ENCODE measurements at places on chromosomes 2 and 18.
A peak's percentile ranks its signal among the peaks of the same experiment; 100 is the strongest.

DNA sequence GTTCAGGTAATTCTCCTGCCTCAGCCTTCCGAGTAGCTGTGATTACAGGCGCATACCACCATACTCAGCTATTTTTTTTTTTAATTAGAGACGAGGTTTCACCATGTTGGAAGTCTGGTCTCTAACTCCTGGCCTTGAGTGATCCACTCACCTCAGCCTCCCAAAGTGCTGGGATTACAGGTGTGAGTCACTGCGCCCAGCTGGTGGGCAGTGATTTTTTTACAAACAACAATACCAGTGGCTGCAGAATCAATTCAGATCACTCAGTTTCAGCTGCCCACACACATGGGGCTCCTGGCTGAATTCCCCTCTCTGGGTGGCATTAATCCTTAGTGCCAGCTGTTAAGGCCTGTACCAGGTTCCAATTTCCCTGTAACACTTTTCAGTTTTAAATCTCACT, 13.3 kb upstream of the CYRIA start:
- no peak for DNase-seq

DNA sequence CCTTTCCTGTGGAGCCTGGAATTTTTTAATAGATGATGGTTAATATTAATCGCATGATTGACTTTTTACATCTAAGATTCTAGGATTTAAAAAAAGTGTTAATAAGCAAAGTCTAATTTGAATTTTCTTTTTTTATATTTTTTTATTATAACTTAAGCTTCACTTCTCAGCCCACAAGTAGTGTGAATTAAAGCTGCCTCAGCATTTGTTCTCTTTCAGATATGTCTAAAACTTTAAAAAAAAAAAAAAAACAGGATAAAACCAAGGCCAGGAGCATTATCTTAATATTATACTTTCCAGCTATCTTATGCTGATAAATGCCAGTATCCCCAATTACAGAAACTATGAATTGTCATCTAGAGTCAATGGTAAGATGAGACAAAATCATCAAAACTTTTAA, 109.7 kb downstream of the CD226 start:
- no peak for DNase-seq

DNA sequence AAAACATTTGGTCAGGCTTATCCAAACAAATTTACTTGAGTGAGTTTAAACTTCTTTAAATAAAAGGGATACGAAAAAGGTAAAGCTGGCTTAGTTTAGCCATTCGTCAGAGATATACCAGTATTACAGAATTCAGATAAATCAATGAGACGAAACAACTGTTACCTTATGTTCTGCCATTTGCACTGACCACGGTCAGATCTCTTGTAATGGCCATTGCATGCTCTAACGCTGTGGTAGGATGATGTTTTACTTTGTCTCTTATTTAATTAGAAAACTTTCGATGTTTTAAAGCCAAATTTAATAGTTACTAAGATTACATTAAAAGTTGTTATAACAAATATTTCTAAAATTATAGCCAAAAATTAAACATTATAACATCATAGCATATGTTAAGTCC, 1.5 kb downstream of the C18orf54 start:
- DNase-seq: no peak

DNA sequence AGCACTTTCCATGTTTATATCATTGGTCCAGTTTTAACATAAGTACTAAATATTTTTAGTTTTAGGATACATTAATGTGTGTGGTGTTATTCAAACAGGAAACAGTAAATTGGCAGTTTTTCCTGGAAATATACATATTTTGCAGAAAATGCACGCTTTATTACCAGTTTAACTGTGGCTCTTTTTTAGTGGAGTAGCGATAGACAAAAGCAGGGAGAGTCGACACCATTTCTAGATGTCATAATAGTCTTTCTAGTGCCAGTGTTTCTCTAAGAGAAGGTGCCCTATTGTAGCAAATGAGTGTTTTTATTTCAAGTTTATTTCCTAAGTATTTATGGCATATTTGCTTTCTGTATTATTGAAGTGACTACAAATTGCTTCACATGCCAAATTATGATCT, 9.1 kb upstream of the SLC35G4 start:
- DNase-seq: no peak

DNA sequence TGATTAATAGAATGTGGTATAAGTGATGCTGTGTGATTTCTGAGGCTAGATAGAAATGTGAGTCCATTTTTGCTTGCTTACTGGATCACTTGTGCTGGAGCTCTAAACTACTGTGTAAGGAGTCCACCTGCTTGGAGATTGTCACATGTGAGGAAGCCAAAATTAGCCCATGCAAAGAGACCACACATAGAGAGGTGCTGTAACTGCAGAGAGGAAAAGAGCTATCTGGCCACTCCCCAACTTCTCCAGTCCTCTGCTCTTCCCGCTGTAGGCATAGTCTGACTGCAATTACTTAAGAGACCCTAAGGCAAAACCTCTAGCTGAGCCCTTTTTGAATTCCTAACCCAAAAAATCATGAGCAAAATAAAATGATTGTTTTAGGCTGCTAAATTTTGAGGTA, 120.6 kb upstream of the FBXO11 start:
- DNase-seq: no peak

DNA sequence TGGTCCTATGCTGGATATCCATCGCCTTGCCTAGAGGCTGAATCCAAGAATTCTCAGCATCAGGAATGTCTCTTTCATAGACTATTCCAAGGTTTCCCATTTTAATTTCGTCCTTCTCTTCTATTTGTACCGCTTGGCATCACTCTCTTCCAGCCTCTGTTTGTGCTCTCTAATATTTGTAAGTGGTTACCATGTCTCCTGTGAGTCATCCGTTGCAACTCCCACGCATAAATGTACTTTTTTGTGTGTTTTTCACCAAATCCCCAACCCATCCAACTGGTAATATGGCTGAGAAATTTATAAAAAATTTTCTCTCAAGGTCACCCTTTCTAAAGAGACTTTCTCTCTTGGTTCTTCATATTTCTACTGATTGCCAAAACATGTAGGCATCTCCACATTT, 21.8 kb downstream of the COLEC12 start:
- DNase-seq: no peak

DNA sequence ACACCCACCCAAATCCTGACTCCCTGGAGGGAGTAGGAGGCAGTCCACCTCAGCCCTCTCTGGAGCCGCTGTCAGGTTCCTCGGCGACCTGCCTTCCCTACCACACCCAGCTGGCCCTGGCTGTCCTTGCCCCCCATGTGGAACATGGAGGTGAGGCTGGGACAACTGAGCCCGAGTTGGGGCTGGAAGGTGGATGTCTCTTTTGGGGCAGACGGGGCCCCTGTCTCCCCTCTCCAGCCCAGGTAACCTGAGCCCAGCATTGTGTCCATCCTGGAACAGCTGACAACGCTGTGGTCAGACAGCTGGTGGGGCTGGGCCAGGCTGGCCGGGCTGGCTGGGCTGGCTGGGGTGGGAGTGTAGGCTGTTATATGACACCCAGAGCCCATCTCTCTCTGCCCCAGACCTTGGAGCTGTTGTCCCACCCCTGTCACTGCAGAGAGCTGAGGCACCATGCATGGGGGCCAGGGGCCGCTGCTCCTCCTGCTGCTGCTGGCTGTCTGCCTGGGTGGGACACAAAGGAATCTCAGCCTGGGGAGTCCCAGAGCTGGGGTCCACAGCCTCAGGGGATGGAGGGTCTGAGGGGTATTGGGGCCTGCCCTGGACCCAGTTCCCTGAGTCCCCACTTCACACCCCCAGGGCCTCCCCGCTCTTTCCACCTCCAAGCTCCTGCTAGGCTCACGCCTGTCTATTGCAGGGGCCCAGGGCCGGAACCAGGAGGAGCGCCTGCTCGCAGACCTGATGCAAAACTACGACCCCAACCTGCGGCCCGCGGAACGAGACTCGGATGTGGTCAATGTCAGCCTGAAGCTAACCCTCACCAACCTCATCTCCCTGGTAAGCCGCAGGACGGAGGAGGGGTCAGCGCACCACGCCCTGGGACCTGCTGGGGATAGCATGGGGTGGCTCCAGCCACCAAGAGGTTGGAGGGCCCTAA, at the start of gene CHRNG:
Gene CHRNG (plus strand): TSS at position 395 of the 934 bp plus-strand sequence. CDS start 56 bp downstream, at position 451.
- DNase-seq: no peak

DNA sequence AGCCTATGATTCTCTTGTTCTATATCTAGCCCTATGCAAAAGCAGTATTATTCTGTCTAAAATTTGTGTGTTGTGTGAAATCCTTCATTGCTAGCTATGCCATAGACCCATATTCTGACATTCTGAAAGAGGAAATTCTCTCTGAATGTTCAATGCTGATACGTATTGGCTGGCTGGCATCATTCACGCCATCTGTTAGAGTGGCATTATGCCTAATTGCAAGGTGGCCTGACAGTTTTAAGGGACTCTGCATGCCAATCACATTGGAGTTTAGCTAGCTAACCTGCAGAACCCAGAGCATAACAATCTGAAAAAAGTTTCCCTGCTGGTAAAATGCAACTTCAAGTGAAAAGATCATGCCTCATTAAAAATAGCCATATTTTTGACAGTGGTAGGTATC, 316.0 kb downstream of the SOX11 start:
- no peak for DNase-seq

- no peak for DNase-seq
These were observed 101.1 kb downstream of the CTIF start for GRCh38 chr18:48639772-48640432.

GRCh38 chr2:101197215-101197745, 46.1 kb upstream of the TBC1D8 start:
- DNase-seq: no peak

DNA sequence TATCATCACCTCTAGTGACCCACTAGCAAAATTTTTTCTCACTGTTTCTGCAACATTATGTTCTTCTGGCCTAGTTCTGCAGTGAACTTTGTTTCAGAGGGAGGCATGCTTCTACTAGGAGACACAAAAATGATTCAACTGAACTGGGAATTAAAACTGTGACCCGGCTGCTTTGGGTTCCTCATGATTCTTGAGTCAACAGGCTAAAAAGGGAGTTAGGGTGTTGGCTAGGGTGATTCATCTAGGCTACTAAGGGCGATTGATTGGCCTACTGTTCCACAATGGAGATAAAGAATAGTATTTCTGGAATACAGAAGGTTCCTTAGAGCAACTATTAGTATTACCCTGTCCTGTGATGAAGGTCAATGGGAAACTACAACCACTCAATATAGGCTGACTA, 179.5 kb downstream of the PPP1R1C start:
- DNase-seq: no peak

GRCh38 chr2:115199966-115200365, 757.5 kb downstream of the DPP10 start:
- no peak for DNase-seq

DNA sequence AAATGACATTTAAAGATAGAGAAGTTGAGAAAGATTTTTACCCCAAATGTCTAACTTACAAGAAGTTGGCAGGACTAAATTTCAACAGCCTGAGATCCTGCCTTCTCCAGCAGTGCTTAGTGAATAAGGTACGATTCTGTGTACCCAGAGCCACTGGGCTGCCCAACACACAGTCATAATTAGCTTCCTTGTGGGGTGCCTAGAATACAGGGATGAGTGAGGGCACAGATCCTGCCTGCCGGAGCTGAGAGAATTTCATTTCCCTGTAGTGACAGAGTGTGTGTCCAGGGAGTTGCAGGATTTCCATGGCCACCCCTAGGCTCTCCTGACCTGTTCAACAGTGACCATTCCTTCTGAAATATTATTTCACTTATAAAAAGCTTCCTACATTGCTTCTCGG, 27.0 kb downstream of the GREB1 start:
- no peak for DNase-seq

GRCh38 chr2:169734169-169734847, 676 bp downstream of the KLHL23 start:
- DNase-seq: no peak

GRCh38 chr2:108288534-108289106, at the start of gene SULT1C2:
Gene SULT1C2 (plus strand): TSS chr2:108288895. CDS start chr2:108293668, 4,773 bp downstream.
- DNase-seq: no peak

DNA sequence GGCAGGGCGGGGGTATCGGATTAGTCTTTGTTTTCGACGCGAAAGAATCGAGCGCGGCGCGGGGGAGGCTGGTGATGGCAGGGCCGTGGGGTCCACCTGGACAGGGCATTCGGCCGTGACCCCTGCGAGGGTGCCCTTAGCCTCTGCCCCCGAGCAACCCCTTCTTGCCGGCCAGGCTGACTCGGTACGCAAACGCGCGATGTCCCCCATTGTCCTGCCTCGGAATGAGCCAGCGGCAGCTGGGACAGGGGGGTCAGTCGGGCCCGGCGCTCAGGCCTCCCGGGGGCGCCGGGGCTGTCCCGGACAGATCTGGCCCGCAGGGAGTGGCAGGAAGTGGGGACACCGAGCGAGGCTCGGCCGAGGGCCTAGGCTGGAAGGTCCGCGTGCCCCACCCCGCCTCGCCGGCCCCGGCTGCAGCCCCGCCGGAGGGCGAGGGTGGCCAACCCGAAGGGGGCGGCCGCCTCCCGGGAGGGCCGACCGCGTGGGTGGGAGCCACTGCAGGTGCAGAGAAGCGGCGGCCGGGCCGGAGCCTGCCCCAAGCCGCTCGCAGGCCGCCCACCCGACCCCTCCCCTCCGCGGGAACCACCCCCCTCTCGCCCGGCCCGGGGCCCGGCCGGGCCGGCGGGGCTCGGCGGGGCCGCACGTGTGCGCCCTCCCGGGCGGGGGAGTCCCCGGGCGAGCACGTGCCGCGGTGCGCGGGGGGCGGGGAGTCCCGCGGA, at the start of gene TET3:
Gene TET3 (plus strand): TSS at position 708 of the 719 bp plus-strand sequence. CDS start 1,494 bp downstream, outside the sequence.
- DNase-seq: peak; percentile 46

DNA sequence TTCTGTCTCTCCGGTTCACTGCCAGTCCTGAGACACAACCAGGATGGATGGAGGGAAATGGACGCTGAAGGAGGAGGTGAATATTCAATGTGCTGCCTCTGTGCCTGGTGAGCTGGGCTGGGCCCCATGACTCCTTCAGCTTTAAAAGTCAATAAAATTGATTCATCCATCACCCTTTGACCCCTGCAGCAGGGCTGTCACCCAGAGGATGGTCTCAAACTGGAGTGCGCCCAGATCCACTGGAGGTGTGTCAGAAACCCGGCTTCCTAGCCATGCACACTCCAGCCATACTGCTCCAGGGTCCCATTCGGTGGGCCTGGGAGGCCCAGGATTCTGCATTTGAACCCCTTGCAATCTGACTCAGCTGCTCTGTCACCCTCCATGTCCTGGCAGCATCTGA, 94.1 kb upstream of the BOD1L2 start:
- no peak for DNase-seq

GRCh38 chr2:241248897-241249296, 60.4 kb downstream of the ANO7 start:
- DNase-seq: no peak

- DNase-seq: no peak
These were observed 41.3 kb downstream of the LHCGR start for GRCh38 chr2:48714245-48714644.

- no peak for DNase-seq
These were observed 16.4 kb upstream of the FBLN7 start for GRCh38 chr2:112121682-112122254.

GRCh38 chr2:147100406-147101035, 744.3 kb upstream of the ACVR2A start:
- no peak for DNase-seq

GRCh38 chr2:39991298-39991697, 212.2 kb upstream of the THUMPD2 start:
- no peak for DNase-seq
